ENCODE measurements at places on chromosomes 3 and 15.

DNA sequence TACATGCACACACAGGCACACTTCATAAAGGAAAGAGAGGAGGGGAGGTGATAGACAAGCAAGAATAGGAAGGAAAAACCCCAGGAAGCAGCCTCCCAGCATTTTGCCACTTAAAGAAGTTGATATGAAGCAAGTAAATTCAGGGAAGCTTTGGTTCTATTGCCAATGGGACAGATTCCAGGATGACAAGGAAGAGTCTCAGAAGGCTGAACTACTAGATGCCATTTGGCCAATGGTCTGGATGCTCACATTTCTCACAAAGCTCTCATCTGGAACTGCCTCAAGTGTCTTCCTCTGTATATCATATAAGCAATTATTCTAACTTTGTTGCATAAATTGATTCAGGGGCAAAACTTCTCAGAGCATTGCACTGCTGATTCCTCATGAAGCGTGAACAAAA is 78.8 kb upstream of the STRIT1 start:
- no peak for DNase-seq

- DNase-seq = no peak
Observed at GRCh38 chr15:77545058-77545457, 87.7 kb downstream of the LINGO1 start.

GRCh38 chr3:41715376-41715775 is 246.5 kb downstream of the ULK4 start:
- no peak for DNase-seq

DNA sequence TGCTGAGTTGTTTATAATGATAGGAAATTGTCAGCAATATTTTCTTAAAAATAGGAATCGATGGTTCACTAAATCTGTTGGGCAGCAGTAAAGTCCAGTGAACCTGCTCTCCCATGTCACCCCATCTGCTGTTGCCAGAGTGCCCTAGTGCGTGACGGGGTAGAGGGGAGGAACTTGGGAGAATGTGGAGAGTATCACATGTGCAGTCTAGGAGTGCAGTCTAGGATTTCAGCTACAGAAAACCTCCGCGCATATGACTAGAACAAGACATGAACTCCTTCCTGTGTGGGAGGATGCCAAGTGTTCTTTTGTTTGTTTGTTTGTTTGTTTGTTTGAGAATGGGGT is 74.6 kb upstream of the ACAD9 start:
- no peak for DNase-seq

GRCh38 chr15:86555939-86556338 is 476.3 kb downstream of the AGBL1 start:
- DNase-seq = no peak

Measured in T-helper 1 cell (primary cell).